ENCODE measurements at places on chromosomes 4 and X.

GRCh38 chrX:51144828-51145442 is 187.7 kb upstream of the NUDT10 start:
- no peak for DNase-seq

DNA sequence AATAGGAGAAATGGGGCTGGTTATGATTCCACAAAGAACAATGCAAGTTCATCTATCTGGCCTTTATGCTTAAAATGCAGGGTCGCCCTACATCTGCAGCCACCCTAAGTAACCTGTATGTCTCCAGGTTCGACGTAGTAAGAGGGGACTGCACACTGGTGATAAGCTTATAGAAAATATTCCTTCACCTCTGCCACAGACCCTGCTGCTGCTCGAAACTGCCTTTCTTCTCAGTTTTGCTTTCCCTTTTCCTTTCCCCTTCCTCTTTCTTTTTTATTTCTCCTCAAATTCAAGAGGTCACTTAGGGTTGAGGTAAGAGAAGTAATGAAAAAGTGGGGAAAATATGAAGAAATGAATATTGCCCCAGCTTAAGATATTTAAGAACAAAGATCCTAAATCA is 123.5 kb downstream of the DCHS2 start:
- no peak for DNase-seq

GRCh38 chr4:165096776-165097175 is 15.9 kb downstream of the TMEM192 start:
- no peak for DNase-seq

GRCh38 chr4:152245680-152246079 is 290.2 kb downstream of the FBXW7 start:
- no peak for DNase-seq
